ENCODE measurements at places on chromosomes 4 and X. TPM values are rescaled to one million over a fixed set of nuclear protein-coding genes. Genes with fewer than 3 reads are reported as not detected.

GRCh38 chr4:6658597-6659075, 18.2 kb downstream of the MRFAP1 start:
- DNase-seq: peak; percentile 60

GRCh38 chrX:23066588-23067281, 67.0 kb downstream of the DDX53 start:
- DNase-seq: no peak

GRCh38 chr4:4461850-4462249, 74.9 kb downstream of the NSG1 start:
- DNase-seq: no peak

DNA sequence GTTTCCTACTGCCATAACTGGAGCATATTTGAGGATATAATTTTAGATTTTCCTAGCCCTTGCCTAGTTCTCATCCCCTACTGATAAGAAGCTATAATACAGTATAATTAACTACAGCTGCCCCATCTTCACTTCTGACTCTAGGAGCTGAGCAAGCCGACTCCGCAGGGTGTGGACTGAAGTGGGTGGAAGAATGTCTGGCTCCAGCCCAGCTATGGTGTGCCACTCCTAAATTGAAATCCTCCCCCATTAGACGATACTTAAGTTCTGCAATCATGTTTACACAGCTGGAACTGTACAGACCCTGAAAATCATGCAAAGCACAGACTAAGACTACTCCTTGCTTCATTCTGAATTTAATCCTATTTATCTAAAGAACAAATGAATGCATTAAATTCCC, 93.1 kb downstream of the PCDH19 start:
- DNase-seq: no peak

- no peak for DNase-seq
These were observed 615 bp downstream of the NEXMIF start for GRCh38 chrX:74924449-74925224.

DNA sequence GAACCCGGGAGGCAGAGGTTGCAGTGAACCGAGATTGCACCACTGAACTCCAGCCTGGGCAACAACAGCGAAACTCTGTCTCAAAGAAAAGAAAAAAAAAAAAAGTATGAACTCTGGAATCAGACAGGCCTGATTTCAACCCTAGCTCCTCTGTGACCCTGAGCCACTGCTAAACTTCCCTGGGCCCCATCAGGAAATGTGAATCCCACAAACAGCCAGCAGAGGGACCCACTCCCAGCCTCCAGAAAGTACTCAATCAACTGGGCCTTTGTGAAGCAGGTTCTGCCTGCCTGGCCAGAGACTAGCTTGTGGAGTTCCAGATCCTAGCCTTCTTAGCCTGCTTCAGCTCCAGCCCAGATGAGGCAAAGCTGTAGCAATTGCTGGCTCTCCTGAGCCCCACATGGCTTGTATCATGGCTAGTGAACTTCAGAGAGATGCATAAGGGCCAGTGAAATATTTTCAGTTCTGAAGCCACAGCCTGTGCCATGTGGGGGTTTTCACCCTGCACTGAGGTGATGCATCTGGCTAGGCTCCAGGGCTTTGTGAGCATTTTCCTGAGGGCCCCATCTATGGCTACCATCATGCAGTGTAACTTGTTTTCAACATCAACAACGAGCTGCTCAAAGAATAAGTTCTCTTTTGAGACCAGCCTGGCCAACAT, 7.2 kb upstream of the IDS start:
- peak; percentile 35 for DNase-seq

DNA sequence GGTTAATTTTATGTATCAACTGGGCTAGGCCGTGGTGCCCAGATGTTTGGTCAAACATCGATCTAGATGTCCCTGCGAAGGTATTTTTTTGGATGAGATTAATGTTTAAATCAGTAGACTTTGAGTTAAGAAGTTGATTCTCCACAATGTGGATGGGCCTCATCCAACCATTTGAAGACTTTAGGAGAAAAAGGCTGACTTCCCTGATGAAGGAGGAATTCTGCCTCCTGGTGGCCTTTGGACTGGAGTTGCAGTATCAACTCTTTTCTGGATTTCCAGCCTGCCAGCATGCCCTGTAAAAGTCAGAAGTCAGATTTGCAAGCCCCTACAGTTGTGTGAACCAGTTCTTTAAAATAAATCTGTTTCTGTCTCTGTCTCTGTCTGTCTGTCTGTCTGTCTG, 91.4 kb downstream of the STK32B start:
- DNase-seq: no peak

DNA sequence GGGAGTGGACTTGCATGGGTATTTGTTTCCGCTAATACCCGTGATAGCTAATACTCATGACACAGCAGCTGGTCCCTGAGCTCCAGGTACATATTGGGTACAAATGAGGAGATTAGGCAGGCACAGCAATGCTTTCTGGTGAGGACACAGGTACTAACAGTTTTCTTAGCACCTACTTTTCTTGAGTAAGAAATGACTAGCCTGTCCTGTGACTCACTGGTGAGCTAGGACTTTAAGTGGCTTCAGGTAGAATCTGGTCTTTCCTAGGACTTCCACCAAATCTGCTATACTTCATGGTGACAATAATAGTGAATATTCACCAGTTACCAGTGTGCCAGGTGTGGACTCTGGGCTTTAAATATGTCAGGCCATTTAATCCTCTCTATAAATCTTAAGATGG, 407.4 kb upstream of the NR3C2 start:
- no peak for DNase-seq

DNA sequence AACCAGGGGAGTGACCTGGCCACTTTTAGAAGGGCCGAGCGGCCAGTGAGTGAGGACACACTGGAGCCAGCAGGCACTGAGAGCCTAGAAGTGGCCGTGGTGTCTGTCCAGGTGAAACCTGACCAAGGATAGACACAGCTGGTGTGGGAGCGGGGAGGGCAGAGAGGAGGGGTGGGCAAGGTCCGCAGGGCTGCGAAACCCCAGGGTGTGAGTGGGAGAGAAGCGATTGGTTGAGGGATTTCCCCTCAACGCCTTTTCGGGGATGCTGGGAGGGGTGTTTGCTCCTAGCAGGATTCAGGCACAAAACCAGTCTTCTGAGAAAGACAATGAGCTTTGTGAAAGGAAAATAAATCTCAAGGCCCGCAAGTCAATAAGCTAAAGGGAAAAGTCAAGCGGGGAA, 33.2 kb upstream of the ARSD start:
- no peak for DNase-seq

GRCh38 chrX:112731793-112732192, 52.1 kb upstream of the LHFPL1 start:
- DNase-seq: no peak

GRCh38 chr4:8836664-8837171, 34.9 kb downstream of the HMX1 start:
- no peak for DNase-seq

- no peak for DNase-seq
These were observed 95.1 kb downstream of the CDS1 start for GRCh38 chr4:84677995-84678394.

DNA sequence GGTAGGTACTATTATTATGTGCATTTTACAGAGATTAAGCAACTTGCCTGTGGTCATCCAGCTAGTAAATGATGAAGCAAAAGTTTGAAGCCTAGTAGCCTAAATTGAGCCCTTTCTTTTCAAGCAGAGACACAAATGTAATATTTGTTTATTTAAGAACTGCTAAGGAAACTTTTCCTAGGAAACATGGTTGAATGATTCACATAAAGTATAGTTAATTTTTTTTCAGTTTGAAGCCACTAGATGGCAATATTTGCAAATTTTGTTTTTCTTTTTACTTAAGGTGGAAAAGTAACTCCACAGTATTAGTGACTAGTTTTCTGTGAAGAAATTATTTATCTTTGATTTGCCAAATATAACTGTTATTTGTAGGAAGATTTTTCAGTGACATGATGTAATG, 52.8 kb upstream of the ANKRD17 start:
- no peak for DNase-seq

DNA sequence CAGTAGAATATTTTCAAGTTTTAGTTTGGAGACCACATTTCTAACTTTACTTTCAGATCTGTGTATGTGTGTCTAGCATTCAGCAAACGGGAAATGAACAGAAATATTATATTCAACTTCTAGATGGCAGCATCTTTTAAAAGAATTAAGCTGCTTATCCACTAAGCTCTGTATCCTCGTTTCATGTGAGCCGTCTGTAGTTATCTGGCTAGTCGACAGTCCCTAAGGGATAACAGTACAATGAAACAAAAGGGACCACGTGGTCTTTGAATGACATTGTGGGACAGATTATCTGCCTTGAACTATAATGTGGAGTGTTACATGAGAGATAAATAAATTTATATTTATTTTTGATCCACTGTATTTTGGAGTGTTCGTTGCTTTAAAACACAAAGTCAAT, 35.8 kb upstream of the PRSS12 start:
- DNase-seq: no peak

The ZC4H2 gene
- total RNA-seq: 5.1 TPM

The MTMR8 gene
- total RNA-seq: 5.7 TPM

The SLC7A11 gene
- total RNA-seq: 0.07 TPM

The NDNF gene
- total RNA-seq: not detected
